ENCODE measurements at places on chromosomes 16 and 17.

- no peak for DNase-seq
Observed at GRCh38 chr17:62078009-62078408, 12.9 kb upstream of the MED13 start.

DNA sequence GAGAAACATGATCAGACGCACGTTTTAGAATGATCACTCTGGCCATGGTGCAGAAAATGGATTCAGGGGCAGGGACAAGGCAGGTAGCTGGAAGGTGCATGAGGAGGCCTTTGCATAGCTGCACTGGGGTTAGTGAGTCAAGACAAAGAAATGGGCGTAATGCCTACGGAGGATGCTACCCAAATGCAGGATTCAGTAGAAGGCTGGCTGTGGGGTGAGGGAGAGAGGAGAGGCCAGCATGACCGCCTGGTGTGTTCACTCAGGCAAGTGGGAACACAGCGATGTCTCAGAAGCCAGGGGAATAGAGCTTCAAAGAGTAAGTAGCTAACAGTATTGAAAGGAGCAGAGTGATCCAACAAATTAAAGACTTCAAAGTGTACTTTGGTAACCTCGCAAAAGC, 31.2 kb downstream of the PMP22 start:
- no peak for DNase-seq

DNA sequence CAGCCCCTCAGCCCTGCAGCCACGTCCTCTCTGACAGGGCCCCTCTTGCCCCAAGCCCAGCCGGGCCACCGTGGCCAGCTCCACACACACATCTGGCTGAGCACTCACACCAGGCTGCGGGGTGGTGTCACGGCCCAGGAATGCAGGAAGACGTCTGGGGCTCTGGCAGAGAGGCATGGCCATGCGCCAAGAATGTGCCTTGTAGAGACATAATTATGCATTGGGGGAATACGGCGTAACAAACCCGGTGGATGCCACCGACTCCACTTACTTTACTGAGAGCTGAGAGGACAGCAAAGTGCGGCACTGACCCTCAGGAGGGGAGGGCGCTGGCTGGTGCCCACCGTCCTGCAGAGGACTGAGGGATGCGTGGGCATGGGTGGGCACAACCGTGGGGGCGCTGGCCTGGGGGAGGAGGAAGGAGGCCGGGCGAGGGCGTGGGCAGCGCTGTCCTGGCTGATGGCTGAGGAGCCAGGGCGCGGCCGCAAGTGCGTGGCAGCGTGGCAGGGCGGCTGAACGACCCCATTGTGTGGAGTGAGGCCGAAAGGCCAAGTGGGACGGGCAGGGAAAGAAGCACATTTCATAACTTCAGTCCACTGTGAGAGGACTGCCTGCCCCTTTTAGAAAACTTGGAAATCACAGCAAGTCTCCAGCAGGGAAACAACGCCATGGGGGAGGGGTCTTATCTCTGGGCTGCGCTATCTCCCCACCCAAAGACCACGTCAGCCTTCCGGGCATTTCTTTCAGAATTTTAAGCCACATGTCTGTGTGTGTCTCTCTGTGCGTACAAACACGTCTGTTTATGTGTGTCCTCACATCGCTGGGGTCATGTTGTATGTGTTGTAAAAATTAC, 30.6 kb downstream of the METRNL start:
- DNase-seq = no peak

DNA sequence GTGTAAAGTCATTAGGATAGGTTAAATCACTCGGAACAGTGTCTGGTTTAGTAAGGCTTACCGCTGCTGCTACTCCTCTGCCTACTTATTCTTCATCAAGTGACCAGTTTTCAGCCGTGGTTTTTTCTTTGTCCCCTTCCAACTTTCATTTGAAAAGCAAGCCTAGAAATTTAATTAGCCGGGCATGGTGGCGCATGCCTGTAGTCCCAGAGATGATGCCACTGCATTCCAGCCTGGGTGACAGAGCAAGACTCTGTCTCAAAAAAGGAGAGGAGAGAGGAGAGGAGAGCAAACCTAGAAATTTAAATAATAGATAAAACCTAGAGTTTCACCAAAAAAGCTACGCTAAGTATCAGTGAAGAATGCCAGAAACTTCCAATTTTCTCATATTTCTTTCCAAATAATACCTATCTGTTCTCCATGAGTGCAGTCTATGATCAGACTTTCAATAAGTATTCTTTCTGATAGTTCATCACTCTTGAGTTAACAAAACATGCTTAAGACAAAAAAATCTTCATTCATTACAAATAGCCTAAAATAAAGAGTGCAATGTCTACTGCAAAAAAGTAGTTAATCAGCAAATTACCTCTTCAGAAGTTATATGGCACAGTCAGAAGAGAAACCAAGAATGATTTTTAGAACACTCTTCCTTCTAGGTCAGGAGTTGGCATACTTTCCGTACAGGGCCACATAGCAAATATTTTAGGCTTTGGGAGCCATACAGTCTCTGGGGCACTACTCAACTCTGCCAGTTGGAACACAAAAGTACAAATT, 15.1 kb downstream of the ANKFY1 start:
- no peak for DNase-seq

DNA sequence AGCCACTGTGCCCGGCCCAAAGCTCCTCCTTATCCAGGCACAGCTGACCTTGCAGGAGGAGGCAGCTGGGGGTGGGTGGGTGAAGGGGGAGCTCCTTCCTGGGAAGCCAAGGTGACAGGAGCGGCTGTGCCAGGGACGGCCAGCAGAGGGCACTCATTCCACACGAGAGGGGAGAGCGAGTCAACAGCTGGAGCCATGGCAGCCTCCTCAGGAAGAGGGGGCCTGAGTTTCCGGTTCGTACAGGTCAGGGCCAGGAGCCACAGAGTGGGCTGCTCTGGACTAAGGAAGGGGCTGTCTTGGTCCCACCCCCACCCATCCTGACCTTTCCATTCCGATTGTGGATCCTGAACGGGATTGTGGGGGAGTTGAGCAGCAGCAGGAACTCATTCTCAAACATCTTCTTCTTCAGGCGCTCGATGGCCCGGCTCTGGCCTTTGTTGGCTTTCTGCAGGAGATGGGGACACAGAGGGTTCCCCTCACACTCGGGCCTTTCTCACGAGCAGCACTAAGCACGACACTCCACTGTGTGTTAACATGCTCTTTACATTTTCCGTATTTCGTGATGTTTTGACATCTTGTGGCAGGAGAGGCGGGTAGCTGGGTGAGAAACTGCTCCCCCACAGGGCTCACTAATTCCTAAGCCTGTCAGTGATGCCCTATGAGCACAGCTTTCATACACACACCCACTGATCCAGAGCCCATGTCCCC, 61.6 kb downstream of the TIMM22 start:
- DNase-seq = peak; percentile 41

DNA sequence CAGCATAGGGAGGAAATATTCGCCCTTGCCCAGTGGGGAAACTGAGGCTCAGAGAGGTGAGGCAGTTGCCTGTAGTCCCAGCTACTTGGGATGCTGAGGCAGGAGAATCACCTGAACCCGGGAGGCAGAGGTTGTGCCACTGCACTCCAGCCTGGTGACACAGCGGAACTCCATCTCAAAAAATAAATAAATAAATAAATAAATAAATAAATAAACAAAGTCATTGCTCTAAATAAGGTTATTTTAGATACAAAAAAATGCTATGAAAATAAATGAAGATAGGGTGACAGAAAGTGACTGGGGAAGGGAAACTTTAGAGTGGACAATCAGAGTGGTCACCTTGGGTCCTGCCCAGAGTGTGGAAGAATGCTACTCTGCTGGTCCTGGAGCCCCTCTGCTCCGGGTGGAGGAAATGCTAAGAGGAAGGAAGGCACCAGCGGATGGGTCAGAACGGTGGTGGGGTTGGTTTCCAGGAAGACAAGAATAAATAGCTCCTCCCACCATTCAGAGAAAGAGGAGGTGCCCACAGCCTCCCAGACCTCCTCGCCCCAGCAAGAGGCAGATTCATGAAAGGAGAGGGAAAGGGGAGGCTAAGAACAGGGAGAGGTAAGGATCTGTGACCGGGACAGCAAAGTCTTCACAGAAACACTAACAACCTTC, 17.6 kb downstream of the TRPV3 start:
- no peak for DNase-seq

DNA sequence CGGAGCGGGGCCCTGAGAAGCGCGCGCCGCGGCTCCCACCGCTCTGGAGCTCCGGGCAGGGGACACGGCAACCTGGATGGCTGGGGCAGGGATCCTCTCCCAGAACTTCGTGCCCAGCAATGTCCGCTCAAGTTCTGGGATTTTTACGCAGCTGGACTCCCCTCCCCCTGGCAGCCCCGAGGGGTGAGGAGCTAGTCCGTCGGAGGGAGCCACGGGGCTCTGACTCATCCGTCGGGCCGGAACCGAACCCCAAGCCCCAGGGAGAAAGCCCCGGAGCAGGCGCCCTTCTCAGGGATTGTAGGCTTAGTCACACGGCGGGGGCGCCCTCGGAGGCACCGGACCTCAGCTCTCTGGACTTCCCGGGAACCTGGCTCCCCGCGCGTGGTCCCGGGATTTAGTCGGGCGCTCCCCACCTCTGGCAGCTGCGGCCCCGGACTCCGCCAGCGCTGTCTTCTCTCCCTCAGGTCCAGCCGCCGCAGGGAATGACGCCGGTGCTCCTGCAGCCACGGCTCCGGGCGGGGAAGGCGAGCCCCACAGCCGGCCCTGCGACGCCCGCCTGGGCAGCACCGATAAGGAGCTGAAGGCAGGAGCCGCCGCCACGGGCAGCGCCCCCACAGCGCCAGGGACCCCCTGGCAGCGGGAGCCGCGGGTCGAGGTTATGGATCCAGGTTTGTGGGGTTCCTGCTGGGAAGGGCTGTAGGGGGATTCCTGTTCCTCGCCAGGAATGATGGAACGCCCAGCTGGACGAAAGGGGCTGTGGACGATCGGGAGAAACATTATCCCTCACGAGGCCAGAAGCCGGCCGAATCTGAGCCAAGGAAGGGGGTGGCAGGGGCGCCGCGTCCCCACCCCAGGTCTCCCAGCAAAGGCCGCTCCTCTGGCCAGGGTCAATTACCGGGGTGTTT, 830 bp downstream of the SPHK1 start:
- DNase-seq = peak; percentile 85

DNA sequence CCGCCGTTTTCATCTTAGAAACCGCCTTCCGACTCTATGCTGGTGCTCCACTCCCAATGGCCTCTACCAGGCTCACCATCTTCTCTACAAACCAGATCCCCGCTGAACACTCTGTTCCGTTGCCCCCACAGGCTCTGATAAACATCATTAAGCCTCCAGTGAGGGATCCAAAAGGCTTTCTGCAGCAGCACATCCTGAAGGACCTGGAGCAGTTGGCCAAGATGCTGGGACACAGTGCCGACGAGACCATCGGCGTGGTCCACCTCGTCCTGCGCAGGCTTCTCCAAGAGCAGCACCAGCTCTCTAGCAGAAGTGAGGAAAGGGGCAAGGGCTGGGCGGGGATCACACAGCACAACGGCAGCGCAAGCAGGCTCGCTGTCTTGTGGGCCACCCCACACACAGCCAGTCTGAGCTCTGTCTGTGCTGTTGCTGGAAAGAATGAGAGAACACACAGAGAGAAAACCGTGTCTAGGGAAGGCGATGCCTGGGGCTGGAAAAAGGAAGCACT, 33.5 kb upstream of the ENDOV start:
- DNase-seq = no peak

- no peak for DNase-seq
Observed at GRCh38 chr17:364766-365165, 12.2 kb upstream of the RPH3AL start.

- DNase-seq = no peak
Observed at GRCh38 chr16:78817200-78817739, 717.8 kb downstream of the WWOX start.

DNA sequence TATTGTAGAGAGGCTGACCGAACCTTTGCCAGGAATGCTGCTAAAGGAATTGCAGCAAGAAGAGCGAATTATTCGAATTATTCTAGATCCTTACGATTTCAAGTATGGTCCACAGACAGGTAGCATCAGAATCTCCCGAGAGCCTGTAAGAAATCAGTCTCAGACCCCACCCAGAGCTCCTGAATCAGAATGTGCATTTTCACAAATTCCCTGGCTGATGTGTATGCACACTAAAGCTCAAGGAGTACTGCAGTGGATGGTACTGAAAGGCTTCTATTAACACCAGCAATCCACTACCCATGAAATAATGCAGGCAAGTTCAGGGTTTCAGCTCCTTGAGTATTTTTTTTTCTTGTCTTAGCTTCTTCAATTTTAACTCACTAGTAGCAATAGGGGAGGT, 49.4 kb downstream of the ZZEF1 start:
- no peak for DNase-seq
